ENCODE measurements at places on chromosomes 1 and 21.

DNA sequence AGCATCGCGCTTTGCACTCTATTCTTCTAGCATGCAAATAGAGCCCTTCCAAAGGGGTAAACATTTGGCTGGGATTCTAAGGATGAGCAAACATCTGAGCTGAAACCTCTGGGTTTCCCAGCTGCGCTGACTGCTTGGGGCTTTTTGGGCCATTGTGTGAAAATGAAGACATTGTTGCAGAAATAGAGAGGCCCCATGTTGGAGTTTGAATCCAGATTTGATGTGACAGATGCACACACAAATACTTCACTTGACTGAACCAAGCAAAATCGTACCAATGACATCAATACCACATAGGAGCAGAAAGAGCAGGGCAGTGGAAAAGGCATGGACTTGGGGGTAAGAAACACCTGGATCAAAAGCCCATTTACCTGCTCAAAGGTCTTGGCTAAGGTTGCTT lies 144.6 kb upstream of the HMGB4 start:
- DNase-seq: no peak

DNA sequence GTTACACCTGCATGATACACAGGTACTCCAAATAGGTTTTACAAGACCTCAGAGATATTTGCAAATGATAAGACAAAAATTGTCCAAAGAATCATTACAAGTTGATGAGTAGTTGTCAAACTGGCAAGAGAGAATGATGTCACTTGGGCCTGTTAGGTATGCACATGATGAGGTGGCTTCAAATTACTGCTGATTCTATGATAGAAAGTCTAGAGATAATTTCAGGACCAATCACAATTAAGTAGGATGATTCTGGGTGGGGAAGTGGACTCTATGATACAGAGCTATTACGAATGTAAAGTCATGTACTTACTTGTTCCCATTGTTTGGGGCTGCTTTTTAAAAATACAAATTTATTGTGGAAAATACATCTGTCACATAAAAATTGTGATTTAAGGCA lies 5.2 kb upstream of the SPRR1B start:
- DNase-seq: no peak

DNA sequence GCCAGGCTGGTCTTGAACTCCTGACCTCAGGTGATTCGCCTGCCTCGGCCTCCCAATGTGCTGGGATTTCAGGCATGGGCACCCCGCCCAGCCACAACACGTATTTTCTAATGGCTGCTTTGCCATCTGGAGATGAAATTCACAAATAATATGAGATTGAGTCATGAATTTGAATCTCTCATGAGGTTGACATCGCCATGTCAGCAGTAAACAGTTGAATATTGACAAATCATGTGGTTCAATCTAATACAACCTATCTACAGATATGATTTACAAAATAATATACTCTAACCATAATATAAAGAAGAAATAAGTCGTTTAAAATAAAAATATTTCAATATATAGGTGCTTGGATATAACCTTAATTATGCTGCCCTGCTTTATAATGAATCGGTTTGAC lies 42.1 kb downstream of the MYOM3 start:
- no peak for DNase-seq

GRCh38 chr1:11414926-11415538 lies 63.9 kb upstream of the DISP3 start:
- no peak for DNase-seq

DNA sequence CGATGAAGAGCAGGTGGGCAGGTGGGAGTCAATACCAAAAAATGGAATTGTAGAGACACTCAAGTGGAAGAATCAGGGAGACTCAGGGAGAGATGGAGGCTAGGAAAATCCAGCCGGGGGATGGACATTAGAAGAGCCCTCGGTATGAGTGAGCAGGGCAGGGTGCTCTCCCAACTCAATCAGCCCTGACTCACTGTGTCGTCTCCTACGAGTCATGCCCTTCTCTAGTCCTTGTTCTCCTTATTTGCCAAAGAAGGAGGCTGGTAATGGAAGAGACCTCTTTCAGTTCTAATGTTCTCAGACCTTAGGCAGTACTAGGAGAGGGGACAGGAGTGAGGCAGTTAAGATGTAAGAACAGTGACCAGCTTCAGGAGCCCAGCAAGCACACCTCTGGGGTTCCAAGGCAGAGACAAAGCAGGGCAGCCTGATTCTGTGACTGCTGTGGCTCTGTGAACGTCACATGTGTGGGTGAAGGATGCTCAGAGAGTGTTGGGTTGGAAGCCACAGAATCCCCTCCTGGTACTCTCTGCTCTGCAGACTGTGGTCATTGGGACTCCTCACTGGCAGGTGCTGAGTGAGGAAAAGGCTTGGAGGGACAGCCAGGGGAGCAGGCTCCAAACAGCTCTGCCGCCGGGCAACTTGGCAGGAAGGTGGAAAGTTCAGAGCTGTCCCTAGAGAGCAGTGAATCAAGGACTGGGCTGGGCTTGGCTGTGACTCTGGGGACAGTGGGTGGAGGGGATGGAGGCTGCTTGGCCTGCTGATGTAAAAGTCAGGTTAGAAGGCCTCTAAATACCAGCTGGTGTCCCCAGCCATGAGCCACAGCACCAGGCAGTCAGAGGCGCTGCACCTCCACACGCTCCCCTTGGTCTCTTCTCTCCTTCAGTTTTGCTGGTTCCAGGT lies 11.1 kb upstream of the GJA5 start:
- DNase-seq: no peak

DNA sequence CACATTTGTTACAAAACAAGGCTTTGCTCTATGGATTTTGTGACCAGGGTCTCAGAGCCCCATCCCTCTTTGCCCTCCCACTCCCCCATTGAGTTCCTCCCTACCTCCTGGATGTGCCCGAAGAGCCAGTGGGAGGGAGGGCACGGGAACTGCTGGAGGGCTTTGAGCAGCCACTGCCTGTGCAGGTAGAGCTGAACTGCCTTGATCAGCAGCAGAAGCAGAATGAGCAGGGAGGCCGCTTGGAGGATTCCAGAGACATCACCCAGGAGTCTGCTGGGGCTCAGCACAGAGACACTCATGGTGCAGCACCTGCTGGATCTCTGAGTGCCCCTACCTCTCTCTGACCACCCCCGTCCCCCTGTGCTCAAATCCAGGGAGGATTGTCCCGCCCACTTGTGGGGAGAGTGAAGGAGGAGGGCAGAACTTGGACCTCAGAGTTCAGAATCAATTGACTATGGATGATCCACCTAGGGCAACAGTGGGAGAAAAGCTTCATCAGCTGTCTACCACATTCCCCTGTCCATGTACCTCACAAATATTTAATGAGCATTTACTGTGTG lies at the start of gene CYP4A11:
CYP4A11 (minus strand) TSS at position 342 of the 560 bp plus-strand sequence; CDS start at position 299, 43 bp downstream.
- DNase-seq: no peak

- no peak for DNase-seq
These were observed 57.7 kb downstream of the PRDM2 start for GRCh38 chr1:13757693-13758092.

DNA sequence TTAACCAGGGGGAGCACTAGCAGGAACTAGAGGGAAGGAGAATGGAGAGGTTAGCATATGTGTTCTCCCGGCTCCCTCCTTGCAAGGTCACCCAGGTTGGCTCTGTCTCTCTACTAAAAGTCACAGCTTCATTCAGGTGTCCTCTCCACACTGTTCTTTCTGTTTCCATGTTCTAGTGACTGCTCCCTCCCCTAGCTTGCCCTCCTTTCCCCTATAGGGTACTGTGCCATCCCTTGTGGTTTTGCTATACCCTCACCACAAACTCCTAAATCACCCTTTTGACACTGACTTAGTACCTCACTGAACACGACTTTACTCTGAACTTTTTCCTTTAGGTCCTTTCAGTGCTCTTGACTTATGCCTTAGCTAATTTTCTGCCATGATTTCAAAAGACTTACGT lies 389.3 kb downstream of the ST6GALNAC3 start:
- no peak for DNase-seq
